Renal cortex interstitium (tissue), 15 donors: ENCODE measurements at places on chromosomes 13 and 19. TPM values are rescaled to one million over a fixed set of nuclear protein-coding genes. Genes with fewer than 3 reads are reported as not detected.
A peak's percentile ranks its signal among the peaks of the same experiment; 100 is the strongest.

DNA sequence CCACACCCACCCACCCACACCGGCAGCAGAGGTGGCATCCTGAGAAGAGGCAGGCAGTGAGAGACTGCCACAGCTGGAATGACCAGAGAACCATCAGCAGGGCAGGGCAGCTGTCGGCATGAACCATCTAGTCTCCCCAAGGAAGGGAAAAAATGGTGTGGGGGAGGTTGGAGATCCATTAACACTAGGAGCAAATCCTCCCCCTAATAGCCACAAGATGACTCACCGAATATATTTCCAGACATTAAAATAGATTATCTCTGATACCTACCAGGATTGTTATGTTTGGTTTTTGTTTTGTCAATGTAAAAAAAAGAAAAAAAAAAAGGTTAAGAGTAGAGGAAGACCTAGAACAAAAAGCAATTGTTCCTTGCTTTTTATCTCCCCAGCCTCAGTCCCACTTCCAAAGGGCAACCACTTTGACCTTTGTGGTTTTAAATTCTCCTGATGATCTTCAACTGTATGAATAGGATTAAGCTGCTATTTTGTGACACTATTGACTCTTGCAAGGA is 34.2 kb downstream of the THSD1 start:
- DNase-seq: no peak

DNA sequence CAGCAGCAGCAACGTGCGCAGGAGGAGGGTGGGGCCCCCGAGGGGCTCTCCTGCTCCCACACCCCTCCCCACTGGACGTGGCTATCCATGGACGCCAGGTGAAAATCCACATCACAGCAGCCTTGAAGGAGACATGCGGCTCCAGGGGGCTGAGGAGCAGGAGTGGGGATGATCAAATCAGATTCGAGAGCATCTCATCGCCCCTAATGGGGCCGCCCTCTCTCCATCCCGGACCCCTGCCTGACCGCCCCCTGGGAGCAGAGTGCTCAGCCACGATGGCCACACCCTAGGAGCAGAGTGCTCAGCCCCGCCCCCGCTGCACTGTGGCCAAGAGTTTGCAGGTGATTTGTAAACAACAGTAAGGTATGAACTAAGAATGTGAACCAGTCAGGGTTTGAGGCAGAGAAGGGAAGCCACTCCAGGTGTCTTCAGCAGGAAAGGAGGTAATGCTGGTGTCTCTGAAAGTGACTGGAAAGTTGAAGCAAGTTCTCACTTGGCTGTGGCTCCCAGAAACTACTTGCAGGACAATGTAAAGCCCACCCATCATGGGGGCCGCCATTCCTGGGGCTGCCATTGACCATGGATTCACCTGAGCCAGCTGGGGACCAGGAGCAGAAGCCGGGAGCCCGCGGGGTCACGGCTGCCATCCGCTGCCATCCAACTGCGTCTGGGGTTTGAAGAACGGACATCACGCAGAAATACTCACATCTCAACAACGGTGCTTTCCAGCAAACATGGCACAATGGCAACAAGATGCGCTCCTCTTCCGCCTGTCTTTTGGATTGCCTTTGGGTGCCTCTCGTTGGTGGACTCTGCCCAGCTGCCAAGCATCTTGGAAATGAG is 71.8 kb downstream of the SPACA7 start:
- DNase-seq: no peak

DNA sequence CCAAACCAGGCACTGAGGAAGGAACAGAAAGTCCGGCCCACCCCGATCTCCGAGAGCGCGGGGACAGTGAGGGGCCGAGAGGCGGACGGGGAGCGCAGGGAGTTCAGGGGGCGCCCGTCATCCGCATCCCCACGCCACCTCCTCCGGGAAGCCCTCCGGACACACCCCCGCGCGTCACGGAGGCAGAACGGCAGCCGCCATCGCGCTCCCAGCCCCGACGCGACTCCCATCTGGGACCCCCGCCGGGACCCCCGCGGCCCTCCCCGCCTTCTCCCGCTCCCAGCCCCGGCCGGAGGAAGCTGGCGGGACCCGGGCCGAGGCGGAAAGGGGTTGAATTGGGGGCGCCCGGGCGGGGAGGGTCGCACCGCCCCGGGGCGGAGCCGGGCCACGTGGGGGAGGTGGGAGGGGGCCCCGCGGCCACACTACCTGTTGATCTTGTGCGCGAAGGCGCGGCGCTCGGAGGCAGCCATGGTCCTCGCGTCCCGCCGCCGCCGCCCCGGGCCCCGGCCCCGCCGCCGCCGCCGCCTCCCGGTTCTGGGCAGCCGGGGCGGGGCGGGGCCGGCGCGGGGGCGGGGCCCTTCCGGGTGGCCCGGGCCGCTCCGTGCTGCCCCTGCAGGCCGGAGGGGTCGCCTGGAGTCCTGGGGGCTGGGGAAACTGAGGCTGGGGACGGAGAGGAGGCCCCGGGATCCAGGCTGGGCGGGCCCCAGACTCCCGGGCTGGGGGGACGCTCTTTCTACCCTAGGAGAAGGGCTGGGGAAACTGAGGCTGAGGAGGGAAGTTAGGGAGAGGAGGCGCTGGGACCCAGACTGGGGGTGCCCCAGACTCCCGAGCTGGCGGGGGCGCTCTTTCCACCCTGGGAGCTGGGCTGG is at the start of gene DOCK6:
DOCK6 (minus strand) TSS at position 554 of the 869 bp plus-strand sequence; CDS start at position 470, 84 bp downstream.
- no peak for DNase-seq

DNA sequence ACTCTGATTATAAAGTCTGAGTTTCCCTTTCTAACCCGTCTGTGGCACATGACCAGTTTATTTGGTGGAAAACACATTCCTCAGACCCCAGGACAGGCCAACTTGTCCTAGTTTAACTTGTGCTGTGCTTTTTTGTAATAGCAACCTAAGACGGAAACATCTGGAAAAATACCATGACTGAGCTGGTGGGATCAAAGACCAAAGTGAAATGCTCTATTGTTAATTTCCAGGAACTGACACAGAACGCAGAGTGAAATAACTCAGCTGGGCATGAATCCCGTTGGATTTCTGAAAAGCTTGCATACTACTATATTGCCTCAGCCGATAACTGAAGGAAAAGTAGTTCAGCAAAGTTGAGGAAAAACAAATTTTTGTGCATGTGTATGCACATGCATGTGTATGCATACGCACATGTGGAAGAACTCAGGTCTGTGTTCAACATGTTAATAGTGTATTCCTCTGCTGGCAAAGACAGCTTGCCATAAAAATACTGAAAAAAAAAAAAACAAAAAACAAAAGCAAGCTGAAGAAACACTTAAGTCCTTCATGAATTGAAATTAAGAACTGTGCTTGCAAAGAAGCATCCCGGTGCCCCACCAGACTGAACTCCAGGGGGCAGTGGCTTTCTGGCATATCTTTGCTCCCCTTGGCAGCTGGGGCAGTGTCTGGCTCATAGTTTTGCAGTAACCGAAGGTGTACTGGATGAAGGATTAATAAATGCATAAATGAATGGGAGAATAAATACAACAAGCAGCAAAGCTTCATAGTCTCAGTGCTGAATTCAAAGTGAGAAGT is 187.8 kb downstream of the LHFPL6 start:
- DNase-seq: no peak

DNA sequence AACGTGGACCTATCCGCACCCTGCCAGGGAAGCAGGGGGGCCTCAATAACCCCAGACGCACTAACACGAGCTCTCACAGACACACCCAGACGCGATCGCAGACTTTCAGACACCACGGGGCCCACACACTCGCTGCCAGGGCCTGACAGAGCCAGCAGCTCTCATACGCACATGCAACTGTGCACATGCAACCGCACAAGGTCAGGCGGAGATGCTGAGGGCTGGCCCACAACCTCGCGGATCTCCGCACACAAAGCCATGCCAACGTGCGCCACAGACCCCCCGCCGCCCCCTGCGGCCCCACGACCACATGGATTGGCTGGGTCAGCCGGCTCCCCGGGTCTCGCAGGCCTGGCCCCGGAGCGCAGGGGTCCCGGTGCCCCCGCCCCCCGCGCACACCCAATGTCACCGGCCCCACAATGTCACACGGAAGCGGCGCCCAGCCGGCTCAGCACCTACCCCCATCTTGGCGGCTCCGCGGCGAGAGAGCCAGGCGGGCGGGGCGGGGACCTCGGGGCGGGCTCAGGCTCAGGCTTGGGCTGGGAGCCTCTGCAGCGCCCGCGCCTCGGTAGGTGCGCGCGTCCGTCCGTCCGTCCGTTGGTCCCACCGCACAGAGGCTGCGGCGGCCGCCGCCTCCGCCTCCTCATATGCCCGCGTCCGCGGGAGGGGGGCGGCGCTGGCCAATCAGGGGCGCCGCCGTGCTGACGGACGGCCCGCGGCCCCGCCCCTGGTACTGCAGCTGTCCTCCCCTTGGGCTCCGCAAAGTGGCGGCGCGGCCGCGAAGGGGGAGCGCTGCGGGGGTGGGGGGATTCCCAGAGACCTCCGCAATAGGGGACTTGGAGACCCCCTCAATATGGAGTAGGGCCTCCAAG is at the start of gene ATP1A3:
ATP1A3 (minus strand) TSS at position 619 of the 872 bp plus-strand sequence; CDS start at position 465, 154 bp downstream.
- DNase-seq: peak; percentile 24

- no peak for DNase-seq
Measured at GRCh38 chr13:90099847-90100246, 1247.6 kb upstream of the MIR17HG start.

GRCh38 chr13:77448689-77449088 is 86.8 kb upstream of the SCEL start:
- no peak for DNase-seq

PGLYRP1 gene
- 0.45 TPM for polyA plus RNA-seq

FAM124A gene
- polyA plus RNA-seq: 5.3 TPM
